Right ventricle myocardium superior (tissue), 1 donor: ENCODE measurements at places on chromosomes 3 and 15. TPM values are rescaled to one million over a fixed set of nuclear protein-coding genes. Genes with fewer than 3 reads are reported as not detected.

DNA sequence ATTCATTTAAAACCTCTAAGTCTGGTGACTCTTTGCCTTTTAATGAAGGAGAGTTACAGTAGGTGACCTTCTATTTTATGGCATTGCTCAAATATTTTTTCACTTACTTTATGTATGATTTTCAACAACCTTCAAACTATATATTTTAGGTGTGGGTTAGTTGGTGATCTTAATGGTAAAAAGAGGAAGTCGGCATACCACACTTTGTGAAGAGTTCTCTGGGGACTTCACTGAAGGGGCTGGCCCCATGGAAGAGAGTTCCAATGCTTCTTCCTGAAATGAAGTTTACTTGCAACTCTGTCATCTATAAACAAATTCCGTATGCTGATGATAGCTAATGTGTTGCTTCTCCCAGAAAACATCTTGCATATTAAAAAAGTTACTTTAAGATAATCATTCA is 647.0 kb upstream of the SGO1 start:
- DNase-seq = no peak

The KBTBD13 gene
- total RNA-seq = 9.4 TPM

DNA sequence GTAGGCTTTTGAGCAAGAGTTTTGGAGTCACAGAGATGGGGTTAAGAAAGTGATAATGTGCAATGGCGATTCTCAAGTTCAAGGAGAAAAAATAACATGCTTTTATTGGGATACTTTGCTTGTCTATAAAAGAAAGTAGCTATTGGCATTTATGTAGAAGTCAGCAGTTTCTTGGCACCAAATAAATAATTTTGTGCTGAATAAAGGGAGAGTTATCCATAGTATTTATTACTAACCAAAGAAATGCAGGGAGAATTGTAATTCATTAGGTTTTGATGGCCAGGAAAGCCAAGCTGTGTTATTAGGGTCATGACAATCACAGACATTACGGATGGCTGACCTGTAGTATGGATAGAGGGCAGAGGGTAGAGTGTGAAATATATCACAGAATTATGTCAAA is 33.1 kb downstream of the BTD start:
- DNase-seq = no peak

The BHLHE40 gene
- total RNA-seq = 22.8 TPM

DNA sequence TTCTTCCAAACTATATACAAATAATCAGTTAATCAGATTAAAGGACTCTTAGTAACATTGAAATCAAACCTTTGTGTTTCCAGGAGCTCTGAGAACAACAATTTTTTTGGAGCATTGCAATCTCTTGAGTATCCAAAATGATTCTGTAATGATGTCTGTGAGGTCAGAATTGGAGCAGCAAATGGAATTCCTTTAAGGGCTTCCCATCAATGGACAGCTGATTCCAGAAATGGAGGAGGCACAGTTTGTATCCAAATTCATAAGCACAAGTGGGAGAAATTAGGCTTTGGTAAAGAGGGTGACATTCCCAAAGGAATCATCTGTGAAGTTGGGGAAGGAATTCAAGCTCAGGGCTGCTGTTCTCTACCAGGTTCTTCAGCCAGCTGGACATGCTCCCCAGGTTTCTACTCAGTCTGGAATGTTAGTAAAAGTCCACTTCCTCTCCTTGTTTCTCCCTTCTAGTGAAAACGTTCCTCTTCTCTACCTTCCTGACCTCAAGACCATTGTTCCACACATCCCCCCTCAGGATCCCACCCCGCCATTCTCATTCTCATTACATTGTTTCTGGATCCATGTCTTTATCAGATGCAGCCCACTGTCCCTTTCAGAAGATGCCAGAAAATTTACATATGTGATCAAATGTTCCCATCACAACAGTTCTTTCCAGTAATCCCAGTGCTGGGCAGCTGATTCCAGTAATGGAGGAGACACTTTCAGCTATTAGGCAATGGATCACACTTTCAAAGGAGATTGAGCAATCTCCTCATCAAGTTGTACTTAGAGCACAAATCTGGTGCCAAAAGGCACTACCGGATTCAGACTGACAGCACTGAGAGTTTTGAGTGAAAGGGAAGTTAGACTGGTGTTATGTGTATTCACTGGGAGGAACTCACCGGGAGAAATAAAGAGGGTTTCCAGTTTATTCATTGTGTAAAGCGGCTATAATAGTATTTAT is 391.3 kb upstream of the TPRG1 start:
- peak; percentile 46 for DNase-seq

GRCh38 chr3:12489832-12490231 is 5.6 kb downstream of the TSEN2 start:
- no peak for DNase-seq

The ARPP19 gene
- total RNA-seq = 149 TPM

DNA sequence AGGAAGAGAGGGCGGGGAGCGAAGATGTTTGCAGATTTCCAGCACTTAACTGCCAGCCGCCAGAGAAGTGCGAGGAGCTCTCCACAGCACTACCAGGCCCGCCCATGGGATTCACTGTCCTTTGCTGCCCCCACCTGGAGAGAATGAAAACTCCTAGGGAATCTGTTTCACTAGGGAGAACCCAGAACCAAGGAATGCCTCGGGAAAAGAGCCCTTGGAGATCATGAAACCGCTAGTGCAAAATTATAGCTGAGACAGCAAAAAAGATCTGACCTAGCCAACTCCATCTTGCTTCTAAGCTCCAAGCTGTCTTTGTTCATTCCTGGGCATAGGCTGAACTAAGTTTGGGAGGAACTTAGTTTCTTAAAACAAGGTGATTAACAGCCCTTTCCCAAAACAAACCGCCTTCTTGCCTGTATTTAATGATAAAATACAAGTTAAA is 82.6 kb upstream of the GCNT3 start:
- DNase-seq = peak; percentile 74
